ENCODE measurements at places on chromosomes 6 and 20. TPM values are rescaled to one million over a fixed set of nuclear protein-coding genes. Genes with fewer than 3 reads are reported as not detected.

DNA sequence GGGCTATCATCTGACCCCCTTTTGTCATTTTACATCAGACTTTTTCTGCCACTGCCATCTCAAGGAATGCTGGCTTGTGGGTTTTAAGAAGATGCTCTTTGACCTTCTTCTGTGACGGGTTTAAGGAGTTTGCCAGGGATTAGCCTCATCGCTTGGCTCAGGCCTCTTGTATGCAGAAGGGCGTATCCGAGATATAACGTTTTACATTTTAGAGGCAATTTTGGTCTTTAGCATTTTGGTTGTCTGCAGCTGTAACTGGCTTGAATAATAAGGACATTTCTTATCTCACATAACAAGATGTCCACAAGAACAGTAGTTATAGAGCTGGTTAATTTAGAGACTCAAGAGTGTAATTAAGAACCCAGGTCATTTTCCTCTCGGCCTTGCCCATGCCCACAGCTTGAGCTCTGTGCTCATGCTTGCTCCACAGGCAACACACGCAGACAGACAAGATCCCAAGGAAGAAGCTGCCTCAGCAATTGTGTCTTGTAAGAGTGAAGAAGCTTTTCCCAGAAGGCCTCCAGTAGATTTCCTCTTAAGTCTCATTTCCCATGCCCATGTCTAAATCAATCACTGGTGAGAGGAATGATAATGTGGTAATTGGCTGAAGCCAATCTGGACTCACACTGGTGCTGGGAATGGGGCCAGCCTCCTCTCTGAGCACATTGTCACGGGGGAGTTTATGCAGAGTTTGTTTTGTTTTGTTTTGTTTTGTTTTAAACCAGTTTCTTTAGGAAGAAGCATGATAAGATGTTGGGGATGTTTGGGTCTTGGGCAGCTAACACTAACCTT, 36.8 kb downstream of the PTCHD4 start:
- DNase-seq: no peak

The MYO6 gene
- total RNA-seq: 5.5 TPM

DNA sequence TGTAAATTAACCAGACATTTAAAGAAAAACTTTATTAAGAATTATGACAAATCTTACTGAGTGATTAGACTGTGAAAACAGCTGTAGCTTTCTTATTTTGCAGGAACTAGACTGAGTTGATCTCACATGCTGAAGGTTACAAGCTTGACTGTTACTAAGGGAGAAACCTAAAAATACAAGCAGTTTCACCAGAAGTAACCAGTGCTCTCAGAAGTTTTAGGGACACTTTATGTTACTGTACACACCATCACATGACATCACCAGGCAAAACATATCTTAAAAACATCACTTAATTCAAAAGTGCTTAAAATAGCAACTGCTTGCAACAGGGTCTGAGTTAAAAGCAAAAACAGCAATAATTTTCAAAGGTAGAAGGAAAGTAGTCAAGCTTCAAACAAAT, 5.4 kb downstream of the FBXO30 start:
- DNase-seq: no peak

DNA sequence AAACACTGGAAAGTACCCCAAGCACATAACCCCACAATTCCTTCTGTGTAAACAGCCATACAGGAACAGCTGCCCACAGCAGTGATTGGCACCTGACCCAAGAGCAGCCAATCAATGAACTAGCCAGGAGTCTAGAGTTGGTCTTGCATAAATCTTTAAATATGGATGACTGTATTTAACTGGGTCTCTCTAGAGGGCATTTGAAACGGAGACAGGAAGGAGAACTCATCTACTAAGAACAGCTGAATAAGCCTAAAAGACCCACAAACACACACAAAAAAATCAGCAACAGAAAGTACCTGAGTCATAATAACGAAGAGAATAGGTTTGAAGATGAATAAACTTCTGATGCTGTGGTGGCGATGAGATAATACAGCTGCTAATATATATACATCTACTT, 49.0 kb upstream of the ASF1A start:
- no peak for DNase-seq

GRCh38 chr6:74289884-74290283, 593.9 kb downstream of the CD109 start:
- DNase-seq: no peak

GRCh38 chr6:33977606-33978411, 168.1 kb downstream of the GRM4 start:
- no peak for DNase-seq

The CD109 gene
- total RNA-seq: 7.6 TPM

The MCCD1 gene
- total RNA-seq: not detected

The GJA10 gene
- not detected for total RNA-seq

The NKX2-2 gene
- total RNA-seq: not detected

The ALDH8A1 gene
- total RNA-seq: 0.20 TPM

DNA sequence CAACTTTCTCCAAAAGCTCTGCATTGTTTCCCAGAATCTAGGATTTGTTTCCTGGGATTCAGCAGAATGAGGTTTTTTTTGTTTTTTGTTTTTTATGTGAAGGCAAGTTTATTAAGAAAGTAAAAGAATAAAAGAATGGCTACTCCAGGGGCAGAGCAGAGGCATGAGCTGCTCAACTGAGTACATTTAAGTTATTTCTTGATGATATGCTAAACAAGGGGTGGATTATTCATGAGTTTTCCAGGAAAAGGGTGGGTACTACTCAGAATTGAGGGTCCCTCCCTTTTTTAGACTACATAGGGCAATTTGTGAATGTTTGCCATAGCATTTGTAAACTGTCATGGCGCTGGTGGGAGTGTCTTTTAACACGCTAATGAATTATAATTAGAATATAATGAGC, 292.5 kb upstream of the SGK1 start:
- no peak for DNase-seq

The PDYN gene
- total RNA-seq: not detected

GRCh38 chr6:101486726-101487125, 93.2 kb downstream of the GRIK2 start:
- no peak for DNase-seq

DNA sequence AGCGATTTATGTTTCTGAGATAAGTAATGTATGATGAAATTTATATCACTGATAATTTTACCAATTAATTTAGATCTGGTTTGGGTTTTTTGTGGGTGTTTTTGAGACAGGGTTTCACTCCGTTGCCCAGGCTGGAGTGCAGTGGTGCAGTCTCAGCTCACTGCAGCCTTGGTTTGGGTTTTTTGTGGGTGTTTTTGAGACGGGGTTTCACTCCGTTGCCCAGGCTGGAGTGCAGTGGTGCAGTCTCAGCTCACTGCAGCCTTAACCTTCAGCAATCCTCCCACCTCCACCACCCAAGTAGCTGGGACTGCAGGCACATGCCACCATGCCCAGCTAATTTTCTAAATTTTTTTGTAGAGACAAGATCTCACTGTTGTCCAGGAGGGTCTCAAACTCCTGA, 13.0 kb downstream of the MRS2 start:
- no peak for DNase-seq

GRCh38 chr6:13178107-13178506, 150.2 kb downstream of the TBC1D7 start:
- DNase-seq: no peak

The IL17F gene
- total RNA-seq: not detected

GRCh38 chr6:11618533-11618932, 81.0 kb downstream of the TMEM170B start:
- no peak for DNase-seq

The AIF1 gene
- total RNA-seq: 15.5 TPM

The GTSF1L gene
- total RNA-seq: not detected

The F13A1 gene
- 100 TPM for total RNA-seq

DNA sequence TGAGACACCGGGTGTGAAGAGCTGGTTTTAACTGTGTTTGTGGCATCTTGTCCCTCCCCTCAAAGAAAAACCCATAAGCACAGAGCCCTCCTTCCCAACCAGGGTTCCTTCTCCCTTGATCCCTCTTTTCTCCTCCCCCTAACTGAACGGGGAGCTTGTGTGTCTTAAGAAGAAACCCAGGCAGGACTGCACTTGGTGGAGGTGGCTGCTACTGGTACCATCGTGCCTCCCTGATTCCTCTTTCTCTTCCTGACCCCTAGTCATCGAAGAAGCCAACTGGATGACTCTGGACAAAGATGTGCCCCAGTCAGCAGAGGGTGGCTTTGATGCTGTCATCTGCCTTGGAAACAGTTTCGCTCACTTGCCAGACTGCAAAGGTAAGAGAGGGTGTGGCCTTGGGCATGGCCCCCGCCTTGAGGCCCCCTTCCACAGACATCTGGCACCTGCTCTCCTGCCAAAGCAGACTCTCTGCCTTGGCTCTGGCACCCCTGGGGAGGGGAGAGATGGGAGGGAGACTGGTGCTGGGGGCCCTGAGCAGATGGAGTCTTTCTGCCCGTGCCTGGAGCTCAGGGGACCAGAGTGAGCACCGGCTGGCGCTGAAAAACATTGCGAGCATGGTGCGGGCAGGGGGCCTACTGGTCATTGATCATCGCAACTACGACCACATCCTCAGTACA, 2.1 kb downstream of the GNMT start:
- no peak for DNase-seq

The TMEM151B gene
- total RNA-seq: not detected

The BCAS1 gene
- total RNA-seq: not detected

The CPXM1 gene
- total RNA-seq: 1.7 TPM

The CCDC170 gene
- total RNA-seq: 0.47 TPM

- no peak for DNase-seq
These were observed 67.2 kb downstream of the POPDC3 start for GRCh38 chr6:105112577-105112976.
